ENCODE measurements at places on chromosomes 13 and 19.

- DNase-seq, result no peak
These were observed 483.6 kb downstream of the KLF5 start for GRCh38 chr13:73542446-73542845.

DNA sequence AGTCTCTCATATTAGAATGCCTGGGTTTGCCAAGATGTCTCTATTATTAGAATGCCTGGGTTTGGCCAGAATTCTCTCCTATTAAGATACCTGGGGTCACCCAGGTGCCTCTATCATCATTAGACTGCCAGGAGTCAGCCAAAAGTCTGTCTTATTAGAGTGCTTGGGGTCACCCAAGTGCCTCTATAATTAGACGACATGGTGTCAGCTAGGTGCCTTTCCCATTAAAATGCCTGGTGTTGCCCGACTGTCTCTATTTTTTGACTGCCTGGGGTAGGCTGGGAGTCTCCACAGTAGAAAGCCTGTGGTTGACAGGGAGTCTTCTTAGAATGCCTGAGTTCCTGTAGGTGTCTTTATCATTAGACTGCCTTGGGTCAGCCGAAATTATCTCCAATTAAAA, 1536.6 kb downstream of the UQCRFS1 start:
- DNase-seq, result no peak

- no peak for DNase-seq
These were observed 44.2 kb downstream of the SERTM1 start for GRCh38 chr13:36717966-36718545.

DNA sequence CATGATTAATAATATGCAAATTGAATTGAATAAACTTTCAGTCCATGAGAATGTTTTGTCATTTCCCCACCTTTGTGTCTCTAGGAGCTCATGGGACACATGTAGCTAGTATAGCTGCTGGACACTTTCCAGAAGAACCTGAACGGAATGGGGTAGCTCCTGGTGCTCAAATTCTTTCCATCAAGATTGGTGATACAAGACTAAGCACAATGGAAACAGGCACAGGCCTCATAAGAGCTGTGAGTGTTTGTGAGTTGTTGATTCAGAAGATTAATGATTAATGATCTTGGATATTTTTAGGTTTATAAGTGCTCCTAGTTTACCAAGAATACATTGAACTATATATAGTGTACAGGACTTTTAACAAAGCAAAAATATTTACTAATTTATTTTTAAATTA, 30.1 kb downstream of the TPP2 start:
- DNase-seq, result no peak

DNA sequence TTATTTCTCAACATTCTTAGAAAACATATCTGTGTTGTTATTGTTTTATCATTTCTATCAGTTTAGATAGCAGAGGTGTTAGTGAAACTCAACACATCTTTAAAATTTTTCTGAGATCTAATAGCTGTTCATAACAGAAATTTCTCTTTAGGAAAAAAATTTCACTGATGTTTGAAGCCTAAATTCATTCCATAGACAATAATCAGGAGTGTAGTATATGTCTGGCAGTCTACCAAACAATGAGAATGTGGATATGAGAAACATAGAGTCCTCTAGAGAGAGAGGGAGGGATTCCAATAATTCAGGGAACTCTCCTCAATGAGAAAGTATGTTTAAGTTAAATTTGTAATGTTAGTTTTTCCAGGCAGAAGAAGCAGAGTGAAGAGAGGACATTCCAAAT, 118.2 kb upstream of the EDNRB start:
- no peak for DNase-seq

GRCh38 chr19:29004796-29005195, 208.2 kb downstream of the UQCRFS1 start:
- no peak for DNase-seq

DNA sequence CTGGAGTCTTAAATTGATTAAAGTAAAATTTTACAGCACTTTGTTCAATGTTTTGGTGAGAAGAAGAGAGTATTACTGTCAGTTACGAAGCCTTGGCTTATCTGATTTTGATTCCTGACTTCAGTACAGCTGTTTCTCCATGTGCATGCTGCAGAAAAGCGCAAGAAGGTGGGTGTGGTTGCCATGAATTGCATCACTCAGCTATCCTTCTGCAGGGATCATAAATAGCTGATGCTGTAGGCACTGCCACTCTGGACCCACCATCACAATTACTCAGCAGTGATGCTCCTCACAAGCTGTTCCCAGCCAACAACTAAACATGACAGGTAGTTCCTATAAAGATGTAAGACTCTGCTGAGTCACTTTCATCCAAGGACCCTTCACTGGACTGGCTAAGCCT, 321.2 kb downstream of the IRS2 start:
- no peak for DNase-seq

DNA sequence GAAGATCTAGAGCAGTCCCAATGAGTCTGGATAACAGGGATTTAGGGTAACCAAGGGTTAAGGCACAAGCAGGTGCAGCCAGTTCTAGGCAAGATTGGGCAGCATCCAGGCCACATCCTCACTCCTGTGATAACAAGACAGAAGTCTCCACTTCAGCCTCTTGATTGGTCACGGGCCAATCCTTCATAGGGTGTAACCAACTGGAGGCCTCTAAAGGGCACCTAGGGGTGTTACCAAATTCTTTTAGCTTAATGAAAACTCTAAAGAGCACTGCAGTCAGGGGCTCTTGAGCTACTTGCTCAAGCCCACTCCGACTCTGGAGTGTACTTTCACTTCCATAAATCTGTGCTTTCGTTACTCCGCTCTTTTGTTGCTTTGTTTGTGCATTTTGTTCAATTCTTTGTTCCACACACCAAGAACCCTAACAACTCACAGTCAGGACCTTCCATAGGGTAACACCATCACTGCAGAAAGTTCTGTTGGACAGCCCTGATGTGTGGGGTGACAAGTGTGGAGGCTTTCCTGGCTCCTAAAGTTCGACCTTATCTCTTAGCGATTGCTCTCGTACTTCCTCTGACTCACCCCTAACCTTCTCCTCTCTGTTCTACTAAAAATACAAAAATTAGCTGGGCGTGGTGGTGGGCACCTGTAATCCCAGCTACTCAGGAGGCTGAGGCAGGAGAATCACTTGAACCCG, 36.1 kb downstream of the ZSWIM9 start:
- no peak for DNase-seq

GRCh38 chr13:41596190-41596589, 138.8 kb downstream of the RGCC start:
- no peak for DNase-seq

- DNase-seq, result no peak
These were observed 176.7 kb upstream of the RNF113B start for GRCh38 chr13:98353750-98354149.

- no peak for DNase-seq
These were observed 15.6 kb downstream of the FGF21 start for GRCh38 chr19:48770734-48771472.

GRCh38 chr19:35267353-35267817, 1.4 kb upstream of the USF2 start:
- DNase-seq, result peak; percentile 81

GRCh38 chr19:33032218-33032781, 32.4 kb downstream of the RHPN2 start:
- no peak for DNase-seq

DNA sequence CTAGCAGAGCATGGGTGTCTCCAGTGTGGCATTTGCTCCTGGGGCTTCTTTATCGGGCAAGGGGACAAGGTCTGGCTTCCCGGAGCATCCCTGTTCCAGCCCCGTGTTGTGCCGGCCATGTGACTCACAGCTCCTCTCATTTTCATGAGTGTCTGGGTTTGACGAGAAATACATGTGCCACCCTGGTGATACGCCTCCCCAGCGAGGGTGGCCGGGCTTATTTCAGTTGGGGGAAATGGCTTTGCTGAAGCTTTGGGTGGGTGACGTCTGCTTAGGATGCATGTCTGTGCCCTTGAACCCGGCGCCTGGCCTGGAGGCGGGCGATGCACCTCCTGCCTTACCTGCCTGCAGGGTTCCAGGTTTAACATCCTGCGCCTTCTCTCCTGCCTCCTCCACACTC, 61.9 kb upstream of the LDLR start:
- DNase-seq, result no peak

DNA sequence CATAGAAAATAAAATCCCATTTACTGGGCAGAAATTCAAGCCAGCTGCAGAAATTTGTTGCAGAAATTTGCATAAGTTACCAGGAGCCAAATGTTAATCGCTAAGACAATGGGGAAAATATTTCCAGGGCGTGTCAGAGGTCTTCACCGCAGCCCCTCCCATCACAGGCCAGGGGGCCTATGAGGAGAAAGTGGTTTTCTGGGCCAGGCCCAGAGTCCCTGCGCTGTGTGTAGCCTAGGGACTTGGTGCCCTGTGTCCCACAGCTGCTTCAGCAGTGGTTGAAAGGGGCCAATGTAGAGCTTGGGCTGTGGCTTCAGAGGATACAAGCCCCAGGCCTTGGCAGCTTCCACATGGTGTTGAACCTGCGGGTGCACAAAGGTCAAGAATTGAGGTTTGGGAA, 278.9 kb upstream of the PCDH9 start:
- DNase-seq, result no peak

- DNase-seq, result no peak
These were observed 272.0 kb downstream of the FOXO1 start for GRCh38 chr13:40394304-40394985.

GRCh38 chr13:113882267-113882630, 18.4 kb upstream of the GAS6 start:
- no peak for DNase-seq

DNA sequence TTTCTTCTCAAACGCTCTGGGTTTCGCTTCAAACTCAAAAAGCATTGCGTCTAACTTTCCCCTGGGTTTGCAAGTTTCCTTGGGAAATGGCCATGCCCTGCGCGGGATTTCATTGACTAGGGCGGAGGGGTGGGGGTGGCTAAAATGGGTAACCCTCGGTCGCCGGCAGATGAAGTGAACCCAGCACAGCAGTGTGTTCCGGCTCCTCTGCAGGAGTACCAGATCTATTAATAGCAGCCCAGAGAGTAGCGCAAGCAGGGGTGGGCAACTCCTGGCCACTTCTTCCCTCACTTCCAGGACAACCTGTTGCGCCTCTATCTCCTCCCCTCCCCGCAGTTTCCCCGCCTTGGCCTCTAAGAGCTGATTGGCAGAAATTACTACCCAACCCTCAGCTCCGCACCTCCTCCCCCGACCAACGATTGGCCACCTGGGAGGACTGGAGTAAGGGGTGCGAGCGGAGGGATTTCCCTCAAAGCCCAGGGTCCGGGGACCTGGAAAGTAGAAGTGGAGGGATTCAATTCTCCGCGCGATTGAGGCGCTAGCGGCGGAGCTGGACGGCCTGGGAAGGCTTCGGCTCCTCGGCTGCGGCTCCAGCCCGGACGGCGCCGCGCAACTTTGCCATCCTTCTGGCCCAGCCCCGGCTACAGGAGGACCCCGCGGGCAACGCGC, at the start of gene FREM2:
Gene FREM2, plus strand, starts transcription at position 501 of the 669 bp plus-strand sequence. CDS start 268 bp downstream, outside the sequence.
- DNase-seq, result no peak

GRCh38 chr19:11887611-11888531, at the start of gene ZNF69:
Gene ZNF69, plus strand, starts transcription at chr19:11887782. Its CDS starts 142 bp downstream, at chr19:11887924.
- DNase-seq, result peak; percentile 82

DNA sequence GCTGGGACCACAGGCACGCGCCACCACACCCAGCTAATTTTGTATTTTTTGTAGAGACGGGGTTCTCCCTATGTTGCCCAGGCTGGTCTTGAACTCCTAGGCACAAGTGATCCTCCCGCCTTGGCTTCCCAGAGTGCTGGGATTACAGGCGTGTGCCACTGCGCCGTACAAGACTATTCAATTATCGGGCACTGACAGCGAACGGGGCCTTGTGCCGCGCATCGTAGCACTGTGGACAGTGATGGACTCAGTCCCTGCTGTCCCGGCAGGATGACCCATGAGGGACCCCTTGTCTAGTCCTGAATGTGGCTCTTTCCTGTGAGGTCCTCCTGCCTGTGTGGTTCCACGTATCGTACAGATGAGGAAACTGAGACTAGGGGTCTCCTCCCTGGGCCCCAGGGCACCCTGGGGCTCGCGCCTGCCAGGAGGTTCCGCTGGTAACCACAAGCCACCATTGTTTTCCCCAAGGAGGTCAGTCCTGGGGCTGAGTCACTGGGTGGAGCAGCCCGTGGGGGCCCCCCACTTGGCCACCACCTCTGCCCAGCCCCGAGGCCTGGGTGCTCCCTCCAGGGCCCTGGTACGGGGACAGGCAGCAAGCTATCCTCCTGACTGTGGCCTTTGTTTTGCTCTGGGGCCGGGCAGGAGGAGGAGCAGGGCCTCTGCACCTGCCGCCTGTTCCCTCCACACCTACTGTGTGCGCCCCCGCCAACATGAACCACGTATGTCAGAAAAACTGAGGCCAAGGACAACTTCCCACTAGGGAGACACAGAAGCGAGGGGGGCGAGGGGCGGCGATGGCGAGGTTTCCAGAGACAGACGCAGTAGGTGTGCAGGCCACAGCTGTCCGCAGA, 2.9 kb upstream of the TCF3 start:
- DNase-seq, result no peak

DNA sequence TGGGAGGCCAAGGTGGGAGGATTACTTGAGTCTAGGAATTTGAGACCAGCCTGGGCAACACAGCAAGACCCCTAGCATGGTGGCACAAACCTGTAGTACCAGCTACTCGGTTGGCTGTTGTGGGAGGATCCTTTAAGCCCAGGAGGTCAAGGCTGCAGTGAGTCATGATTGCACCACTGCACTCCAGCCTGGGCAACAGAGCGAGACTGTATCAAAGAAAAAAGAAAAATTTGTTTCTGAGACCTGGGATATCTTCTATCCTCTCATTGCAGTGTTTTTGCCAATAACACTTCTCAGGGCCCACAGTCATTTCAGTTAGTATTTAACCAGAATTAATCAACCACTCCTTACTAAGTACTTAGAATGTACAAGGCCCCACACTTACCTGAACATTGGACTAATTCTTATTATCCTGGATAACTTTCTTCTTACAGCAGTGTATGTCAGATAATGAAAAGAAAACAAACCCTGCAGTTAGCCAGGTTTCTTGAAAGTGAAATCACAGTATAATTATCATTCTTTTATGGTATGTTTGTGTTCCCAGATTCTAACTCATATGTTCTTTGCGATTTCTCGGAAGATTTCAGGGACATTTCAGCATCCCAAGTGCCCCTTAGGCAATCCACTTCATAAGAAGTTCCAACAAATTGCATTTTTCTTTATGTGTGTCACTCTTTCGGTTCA, 75.6 kb upstream of the KLF5 start:
- DNase-seq, result no peak

- peak; percentile 73 for DNase-seq
These were observed 154.2 kb downstream of the TM9SF2 start for GRCh38 chr13:99655351-99656091.

DNA sequence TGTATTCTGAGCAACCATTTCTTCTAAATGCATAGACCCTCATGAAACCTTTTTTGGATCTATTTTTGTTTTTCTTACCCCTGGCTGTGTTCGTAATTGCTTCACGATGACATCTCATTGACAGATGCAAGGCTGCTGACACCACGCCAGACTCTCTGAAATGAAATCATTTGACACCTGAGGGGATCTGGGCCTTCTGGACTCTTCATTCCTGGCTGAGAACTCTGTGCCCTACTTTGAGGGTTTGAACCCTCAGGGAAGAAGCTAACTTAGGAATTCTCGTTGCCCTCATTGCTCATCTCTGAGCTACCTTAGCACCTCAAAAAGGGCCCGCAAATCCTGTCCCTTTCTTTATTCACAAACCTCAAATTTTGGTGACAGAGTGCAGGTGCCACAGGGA, 40.5 kb upstream of the NBEA start:
- DNase-seq, result no peak

Measured in activated effector memory CD4-positive, alpha-beta T cell treated with anti-CD3 and anti-CD28 coated beads, Interleukin-2, amount 50 U/mL, for 16 hours (primary cell).